ENCODE measurements at places on chromosomes 1 and 21.

- no peak for DNase-seq
These were observed 35.1 kb downstream of the UAP1 start for GRCh38 chr1:162596514-162597170.

DNA sequence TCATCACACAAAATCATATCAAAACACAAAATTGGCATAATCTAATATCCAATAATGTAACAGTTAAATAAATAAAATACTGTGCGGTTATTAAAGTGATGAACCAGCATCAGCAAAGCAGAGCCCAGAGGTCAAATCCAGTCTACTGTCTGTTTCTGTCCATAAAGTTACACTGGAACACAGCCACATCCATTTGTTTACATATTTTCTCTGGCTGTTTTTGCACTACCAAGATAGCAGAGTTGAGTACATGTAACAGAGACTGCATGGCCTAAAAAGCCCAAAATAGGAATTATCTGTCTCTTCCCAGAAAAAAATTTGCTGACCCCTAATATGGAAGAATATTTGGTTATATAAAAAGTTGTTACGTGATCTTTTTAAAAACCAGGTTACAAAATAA lies 242.2 kb upstream of the DMRTA2 start:
- no peak for DNase-seq

DNA sequence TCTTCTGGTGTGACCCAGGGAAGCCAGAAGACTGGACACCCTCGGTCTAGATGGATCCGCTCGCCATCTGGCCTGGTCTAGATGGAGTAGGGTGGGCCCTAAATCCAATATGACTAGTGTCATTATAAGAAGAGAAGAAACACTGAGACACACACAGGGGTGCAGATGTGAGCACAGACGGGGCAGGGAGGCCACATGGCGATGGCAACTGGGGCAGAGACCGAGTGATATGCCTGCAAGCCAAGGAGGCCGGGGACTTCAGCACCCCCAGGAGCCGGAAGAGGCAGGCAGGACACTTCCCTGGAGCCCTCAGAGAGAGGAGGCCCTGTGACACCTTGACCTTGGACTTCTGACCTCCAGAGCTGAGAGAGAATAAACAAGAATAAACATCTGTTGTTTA lies 5.6 kb upstream of the TFF3 start:
- DNase-seq = no peak

DNA sequence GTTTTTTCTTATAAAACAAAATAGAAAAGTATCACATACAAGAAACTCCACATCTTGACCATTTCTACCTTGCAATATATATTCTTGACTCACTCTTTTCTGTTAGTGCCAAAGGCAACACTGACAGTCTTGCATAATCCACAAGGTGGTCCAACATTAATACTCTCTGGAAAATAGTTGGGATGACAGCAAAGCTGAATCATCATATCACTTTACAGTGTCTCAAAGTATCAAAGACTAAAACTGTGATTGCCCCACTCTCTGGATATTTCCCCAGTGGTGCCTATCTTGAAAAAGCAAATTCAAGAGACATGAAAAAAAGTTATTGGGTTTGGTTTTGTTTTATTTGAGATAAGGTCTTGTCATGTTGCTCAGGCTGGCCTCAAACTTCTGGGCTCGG lies 14.6 kb upstream of the TGFBR3 start:
- DNase-seq = no peak

DNA sequence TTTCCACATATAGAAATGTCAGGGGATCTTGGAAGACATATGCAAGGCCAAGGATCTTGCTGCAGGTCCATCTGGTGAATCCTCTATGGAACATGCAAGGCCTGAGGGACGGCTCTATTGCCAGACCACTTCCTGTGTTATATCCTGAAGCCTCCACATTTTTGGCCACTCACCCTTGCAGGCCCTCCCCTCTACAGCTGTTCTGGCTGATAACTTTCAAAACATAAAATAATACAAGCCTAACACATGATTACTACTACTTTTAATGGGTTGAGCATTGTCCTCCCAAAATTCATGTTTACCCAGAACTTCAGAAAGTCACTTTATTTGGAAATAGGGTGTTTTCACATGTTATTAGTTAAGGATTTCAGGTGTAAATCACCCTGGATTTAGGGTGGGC lies 18.5 kb upstream of the LYPLAL1 start:
- DNase-seq = no peak

- DNase-seq = no peak
These were observed 15.5 kb downstream of the LRIF1 start for GRCh38 chr1:110948038-110948810.
